ENCODE measurements at places on chromosomes 2 and 18.

- DNase-seq, result no peak
These were observed 263.8 kb downstream of the EIPR1 start for GRCh38 chr2:3113769-3114168.

DNA sequence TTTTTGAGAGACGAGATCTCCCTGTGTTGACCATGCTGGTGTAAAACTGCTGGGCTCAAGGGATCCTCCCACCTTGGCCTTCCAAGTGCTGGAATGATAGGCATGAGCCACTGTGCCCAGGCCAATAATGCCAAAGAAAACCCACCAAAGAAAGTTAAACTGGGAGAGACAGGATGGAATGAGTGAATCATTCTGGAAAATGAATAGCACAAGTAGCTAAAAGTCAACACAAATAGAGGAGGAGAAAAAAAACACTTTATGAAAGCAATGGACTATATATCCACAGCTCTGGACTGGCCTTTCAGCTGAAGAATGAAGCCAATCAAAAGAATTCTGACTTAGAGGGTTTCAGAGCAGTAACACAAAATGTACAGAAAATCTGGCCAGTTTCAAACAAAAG is 23.9 kb downstream of the IAH1 start:
- DNase-seq, result no peak

GRCh38 chr18:40878371-40878770 is 1076.7 kb upstream of the PIK3C3 start:
- no peak for DNase-seq

DNA sequence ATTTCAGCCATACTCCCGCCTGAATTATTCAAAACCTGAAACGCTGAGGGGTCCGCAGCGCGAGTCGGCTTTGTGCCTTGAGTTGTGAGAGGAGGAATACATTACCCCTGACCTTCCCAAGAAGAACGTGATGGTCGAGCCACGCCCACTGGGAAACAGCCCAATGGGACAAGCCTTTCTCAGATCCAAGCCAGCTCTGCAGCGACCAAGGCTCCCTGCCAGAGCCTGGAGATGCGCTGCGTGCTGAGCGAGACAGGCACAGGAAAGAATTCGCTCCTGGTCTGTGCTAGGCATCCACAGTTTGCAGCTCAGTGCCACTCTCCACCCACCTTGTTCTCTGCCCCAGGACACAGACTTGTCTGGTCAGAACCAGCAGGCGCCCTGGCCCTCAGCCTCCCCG is 74.1 kb upstream of the GLI2 start:
- no peak for DNase-seq

- DNase-seq, result peak; percentile 82
These were observed at the start of gene COMMD1 for GRCh38 chr2:61905372-61906185. Gene COMMD1, plus strand, starts transcription at chr2:61905674. Its CDS starts 5 bp downstream, at chr2:61905679.

DNA sequence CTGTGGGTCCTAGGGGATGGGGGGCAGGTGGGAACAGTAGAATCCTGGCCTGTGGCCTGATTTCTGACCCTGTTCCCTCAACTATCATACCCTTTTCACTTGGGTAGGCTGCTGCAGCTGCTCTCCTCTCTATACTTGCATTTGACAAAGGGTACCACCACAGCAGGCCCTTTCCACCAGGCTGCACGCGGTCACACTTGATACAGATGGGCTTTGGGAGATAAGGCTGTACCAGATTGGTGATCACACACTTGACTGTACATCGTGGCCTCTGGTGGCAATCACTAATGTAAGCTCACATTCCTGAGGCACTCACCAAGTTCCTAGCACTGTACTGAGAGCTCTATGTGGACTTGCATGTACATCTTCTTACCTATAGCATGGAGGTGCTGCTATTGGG is 1.6 kb upstream of the RALB start:
- DNase-seq, result no peak

DNA sequence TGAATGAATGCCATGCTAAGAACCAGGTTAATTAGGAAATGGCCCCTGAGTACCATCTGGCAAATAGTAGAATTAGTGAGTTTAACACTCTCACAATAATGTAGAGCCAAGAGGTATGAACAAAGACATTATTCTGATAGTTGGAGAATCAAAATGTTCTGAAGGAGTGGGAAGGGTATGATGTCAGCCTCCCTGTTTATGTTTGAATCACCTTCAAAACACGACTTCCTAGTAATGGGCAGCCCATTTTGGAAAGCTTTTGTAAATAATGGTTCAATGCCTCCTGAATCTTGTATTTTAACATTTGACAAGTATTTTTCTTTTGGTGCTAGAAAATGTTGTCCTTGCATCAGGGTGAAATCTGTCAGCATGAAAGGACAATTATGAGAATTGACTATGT is 108.3 kb downstream of the DSEL start:
- no peak for DNase-seq

DNA sequence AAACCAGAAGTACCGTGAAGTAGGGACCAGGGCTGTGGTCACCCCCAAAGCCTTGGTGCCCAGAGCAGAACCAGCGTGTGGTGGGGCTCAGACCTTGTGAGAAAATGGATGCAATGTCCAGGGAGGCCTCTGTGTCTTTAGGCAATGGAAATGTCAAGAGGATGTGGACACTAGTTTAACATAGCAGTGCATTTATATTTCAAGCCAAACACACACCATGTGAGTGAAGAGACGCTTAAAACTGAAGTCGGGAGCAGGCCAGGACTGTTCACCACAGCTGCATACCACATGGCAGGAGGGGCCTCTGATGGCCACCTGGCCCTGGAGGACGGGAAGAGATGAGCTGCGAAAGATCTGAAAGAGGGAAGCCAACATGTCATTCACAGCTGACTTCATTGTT is 87.3 kb upstream of the LDLRAD4 start:
- no peak for DNase-seq

GRCh38 chr2:98277162-98277859 is 68.9 kb upstream of the CNGA3 start:
- no peak for DNase-seq

GRCh38 chr2:114089636-114090319 is 199.9 kb downstream of the ACTR3 start:
- DNase-seq, result no peak

GRCh38 chr2:95174031-95174542 is 8.5 kb downstream of the ZNF2 start:
- no peak for DNase-seq

- DNase-seq, result no peak
These were observed 92.6 kb upstream of the TMEM18 start for GRCh38 chr2:769771-770170.

GRCh38 chr2:30358842-30359241 is 88.2 kb upstream of the LCLAT1 start:
- no peak for DNase-seq

- no peak for DNase-seq
These were observed 209.5 kb downstream of the NDUFA10 start for GRCh38 chr2:239815671-239816070.

DNA sequence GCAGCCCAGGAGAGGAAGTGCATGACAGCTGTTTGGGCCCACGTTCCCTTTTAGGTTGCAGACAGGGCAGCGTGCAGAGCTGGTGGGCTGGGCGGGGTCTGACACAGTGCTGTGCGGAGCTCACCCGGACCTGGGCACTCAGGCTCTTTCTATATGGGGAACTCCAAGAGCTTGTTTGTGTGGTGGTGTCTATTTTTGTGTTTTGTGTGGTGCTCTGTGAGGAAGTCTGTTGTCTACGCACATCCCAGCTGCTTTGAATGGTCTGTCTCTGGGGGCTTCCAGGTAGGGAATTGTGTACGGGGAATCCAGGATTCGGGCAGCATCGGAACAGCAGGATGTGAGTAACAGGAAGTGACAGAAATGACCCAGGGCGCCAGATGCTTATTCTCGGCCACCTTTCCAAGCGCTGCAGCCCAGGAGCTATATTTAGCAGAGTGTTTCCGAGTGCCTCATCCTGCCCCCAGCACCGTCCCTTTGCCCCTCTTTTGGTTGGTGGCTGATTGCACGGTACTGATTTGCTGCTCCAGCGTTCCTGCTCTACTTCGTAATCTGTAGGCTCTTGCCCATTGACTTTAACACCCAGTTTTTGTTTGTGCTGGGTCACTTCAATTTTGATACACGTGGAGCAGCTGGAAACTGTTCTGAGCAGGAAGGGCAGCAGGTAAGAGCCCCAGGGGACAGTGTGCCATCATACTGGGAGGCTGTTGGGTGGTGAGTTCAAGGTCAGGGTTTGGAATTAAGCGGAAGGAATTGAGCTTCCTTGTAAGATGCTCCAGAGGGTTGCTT is 64.7 kb downstream of the DGKD start:
- DNase-seq, result peak; percentile 76

DNA sequence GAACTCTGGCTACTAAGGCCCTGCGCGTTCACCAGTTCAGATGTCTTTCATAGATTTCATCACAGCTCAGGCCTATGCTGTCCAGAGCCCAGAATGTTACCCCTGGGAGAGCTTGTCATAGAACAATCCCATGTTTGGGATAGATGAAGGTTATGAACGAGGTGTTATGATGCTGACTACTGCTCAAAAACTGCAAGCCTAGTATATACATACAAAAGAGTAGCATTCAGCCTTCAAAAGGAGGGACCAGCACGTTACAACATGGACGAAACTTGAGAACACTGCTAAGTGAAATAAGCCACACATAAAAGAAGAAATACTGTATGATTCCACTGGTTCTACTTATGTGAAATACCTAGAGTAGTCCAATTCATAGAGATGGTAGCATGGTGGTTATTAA is 401.9 kb downstream of the NBAS start:
- DNase-seq, result no peak
